ENCODE measurements at places on chromosomes 16 and 17.

- DNase-seq: no peak
Measured at GRCh38 chr16:7397901-7398300, 65.3 kb downstream of the RBFOX1 start.

DNA sequence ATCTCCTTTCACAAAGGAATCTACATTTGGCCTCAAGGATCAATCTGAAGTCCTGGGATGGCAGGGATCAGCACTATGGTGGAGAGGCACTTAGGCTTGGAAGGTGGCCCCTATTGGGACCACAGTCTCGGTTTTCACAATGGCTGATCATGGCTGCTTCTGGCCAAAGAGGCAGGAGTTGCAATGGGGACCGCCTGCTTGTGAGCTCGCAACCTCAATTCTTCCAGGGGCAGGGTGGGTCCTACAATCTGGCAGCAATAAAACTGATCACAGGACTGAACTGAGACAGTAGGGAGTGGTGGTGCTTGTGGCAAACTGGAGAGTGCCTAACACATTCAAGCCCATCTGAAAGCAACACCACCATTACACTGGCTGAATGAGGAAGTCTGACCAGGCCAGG lies 83.1 kb downstream of the NETO2 start:
- no peak for DNase-seq

DNA sequence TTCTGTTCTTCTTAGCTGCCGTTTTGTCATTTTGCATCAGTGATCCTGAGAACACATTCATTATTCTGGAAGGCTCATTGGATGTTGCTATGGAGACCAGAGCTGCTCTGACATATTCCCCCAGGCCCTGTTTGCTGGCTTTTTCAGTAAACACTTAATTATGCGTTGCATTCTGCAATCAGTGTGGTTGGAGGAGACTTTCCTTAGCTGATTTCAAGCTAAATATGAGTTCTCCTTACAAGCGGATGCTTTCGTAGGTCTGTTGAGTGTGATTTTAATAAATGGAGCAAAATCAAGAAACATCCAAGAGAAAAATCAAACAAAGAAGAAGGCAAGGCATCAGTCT lies 38.2 kb upstream of the NUDT7 start:
- no peak for DNase-seq

DNA sequence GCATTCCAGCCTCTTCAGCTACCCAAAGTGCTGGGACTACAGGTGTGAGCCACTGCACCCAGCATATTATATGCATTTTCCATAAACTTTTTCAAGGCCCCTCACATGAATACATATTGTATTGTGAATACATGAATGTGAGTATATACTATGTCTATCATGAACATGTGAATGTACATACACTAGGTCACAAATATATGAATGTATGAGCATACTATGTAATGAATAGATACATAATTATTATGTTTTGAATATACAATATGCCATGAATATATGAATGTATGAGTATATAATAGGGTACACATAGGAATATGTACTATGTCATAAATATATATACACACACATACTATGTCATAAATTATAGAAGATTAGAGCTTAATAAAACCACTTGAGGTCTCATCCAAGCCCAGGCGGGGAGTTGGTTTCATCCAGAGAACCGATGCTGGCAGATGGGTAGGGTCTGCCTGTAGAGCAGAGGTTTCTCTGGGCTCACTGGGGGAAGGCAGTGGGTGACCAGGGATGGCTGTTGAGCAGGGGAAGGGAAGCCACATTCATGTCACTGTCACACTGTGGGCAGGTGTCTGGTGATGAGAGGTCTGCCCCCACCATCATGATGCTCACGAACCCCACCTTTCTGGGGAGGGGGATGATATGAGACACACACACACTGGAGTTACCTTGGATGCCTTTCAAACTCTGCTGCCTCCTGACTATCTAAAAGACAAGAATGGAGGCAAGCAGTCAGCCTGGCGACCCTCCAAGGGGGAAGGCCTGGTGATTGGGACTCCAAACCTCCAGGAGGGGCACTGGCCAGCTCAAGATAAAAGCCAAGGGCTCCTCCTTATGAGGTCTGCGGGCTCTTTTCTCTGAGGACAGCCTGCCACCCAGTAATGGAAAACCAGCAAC lies 7.3 kb downstream of the C16orf95 start:
- no peak for DNase-seq

DNA sequence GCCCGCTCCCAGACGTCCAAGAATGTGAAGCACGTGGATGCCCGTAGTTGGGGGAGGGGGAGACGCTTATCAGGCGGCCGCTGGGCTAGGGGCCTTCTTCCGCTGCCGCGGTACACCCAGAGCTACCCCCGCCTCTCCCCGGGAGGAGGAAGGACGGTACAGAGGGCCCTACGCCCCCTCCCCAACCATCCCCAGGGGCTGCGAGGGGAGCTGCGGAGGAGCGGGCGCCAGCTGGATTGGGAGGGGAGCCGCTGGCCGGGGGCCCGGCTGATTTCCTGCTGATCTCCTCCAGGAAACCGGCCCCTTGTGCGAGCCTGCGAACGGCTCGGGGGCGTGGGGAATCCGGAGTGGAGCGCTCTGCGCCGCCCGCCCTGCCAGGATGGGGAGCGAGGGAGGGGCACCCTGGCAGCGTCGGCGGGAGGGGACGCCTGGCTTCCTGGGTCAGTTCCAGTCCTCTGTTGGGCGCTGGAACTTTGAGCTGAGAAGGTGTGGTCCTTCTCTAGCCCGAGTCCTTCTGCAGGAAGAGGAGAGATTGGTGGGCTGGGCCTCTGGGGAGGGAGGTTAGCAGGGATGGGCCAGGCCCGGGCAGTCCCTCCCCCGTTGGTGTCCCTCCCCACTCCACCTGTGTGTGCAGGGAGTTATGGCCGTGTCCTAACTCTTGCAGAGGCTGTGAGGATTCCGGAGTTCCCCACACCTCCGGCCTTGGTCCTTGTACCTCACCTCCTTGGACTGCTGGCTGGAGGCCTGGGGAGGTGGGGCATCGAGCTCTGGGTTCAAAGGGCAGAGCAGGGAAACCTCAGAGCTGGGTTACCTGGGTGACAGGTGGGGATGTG lies 19.2 kb downstream of the GJD3 start:
- DNase-seq: no peak

- DNase-seq: no peak
Measured at GRCh38 chr17:20184977-20185619, 175.9 kb downstream of the SPECC1 start.

DNA sequence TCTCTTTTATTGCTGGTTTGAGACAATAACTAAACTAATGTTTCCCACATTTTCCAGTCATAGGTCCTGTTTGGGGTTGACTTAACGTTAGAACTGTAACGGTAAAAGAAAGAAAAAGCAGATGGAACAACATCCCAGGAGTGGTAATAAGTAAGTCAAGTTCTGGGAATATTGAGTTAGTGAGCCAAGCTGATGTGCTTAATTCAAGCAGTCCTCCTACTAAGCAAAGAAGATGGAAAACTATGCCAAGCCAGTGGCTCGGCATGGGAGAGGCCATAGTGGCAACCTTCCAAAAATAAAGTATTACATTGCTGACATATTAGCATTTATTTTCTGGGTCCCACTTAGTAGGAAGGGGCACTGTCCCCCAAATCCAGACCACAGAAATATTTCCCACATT lies 161.7 kb upstream of the CDH5 start:
- DNase-seq: no peak

GRCh38 chr17:70608957-70609356 lies 439.6 kb downstream of the KCNJ2 start:
- no peak for DNase-seq

GRCh38 chr17:31824766-31825360 lies 34.2 kb downstream of the COPRS start:
- DNase-seq: no peak
